ENCODE measurements at places on chromosomes 5 and 9. TPM values are rescaled to one million over a fixed set of nuclear protein-coding genes. Genes with fewer than 3 reads are reported as not detected.

The KCNV2 gene
- total RNA-seq, result not detected

- no peak for DNase-seq
Observed at GRCh38 chr9:3742586-3742985, 216.8 kb upstream of the RFX3 start.

DNA sequence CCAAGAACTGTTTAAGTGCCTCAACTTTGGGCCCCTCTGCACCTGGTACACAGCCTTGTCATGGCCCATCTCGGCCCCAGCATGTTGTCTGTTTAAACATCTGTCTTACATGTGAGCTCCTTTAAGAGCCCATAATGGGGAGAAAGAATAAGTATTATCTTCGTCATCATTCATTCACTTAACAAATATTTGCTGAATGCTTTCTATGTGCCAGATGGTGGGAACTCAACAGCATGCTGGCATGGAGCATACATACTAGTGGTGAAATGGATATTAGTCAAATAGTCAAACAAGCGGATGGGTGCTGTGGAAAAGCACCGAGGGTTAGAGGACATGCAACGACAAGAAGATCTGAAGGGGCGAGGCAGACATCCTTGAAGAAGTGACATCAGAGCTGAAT is 54.5 kb downstream of the GABBR2 start:
- DNase-seq, result no peak

DNA sequence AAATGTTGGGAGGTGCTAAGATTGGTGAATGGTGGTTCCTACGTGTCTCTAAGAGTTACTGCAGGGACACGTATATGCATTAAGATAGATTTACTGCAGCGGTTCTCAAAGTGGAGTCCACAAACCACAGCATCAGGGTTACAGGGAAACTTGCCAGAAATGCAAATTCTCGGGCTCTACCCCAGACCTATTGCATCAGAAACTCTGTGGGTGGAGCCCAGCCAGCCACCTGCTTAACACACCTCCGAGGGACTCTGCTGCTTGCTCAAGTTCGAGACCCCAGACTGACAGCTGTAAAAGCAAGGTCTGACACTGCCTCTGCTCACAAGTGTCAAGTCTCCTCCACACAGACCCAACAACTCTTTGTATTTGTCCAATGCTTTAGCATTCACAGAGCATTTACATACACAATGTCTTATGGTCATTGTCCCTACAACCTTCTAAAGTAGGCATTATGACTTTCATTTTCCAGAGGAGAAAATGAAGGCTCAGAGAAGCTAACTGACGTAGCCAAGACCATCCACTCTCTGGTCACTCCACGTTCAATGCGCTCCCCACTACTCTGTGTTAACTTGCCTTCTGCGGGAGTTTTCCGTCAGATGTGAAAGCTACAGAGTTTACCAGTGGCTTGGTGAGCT is 48.8 kb downstream of the HSD17B3 start:
- no peak for DNase-seq

DNA sequence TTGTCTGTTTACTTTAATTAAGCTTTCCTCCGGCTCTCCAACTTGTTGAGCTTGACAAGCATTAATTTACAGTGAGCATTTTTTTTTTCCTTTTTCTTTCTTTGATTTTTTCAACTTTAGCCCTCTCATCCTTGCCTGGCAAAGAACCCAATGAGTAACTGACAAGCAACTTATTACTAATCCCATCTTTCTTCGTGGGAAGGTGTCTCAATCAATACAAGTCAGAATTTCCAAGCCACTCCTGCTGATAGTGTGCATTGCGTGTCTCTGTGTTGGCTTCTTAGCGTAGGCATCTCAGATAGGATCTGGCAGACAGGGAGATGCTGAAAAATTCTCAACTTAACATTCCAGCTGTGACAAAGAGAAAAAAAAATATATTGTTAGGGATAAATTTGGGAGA is 527.7 kb upstream of the WWC1 start:
- no peak for DNase-seq
